NCI-H1930 (cell line): ENCODE measurements at places on chromosomes 4 and X.

DNA sequence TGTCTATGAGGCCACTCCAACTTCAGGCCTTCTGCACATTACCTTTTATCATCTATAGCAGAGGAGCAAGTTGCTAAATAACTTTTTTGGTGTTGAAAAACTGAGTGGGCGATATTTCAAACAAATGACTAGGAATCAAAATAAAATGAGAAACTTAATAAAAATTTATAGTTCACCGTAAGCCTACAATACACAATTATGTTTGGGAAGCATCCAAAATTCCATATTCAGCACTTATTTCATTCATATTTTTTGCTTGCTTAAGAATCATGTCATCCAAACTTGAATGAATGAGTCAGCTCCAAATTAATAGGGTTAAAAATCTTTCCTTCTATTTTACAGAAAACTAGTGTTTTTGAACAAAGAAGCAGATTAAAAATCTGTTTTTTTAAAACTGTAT is 119.1 kb downstream of the SH3RF1 start:
- no peak for DNase-seq

GRCh38 chrX:10769696-10770619 is 149.6 kb upstream of the MID1 start:
- DNase-seq = peak; percentile 35

DNA sequence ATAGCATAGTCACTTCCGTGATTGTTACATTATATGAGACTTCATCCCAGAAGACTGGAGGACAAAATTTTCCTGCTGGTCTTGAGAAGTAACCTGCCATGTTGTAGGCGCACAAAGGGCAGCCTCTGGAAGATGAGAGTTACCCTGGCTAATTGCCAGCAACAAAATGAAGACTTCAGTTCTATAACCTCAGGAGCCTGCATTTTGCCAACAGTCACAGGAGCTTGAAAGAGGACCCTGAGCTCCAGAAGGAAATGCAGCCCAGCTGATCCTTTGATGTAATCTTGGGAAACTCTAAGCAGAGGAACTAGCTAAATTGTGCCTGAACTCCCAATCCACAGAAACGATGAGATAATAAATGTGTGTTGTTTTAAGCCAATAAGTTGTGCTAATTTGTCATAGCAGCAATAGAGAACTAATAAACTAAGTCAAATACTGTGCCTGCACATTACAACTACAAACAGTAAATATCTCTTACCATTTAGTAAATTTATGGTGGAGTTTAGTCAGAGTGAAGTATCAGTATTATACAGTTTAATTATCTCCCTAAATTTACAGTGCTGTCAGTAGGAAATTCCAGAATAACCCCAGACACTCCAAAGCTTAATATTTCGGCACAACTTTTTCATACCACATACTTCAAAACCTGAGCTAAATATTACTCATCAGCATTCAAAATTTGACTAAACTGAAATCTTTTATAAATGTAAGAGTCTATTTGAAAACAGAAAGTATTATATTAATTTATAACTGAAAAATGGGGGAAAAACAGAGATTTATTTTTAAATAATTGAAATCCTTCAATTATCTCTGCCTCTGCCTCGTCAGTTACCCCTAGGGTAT is 90.1 kb upstream of the MAPK10 start:
- no peak for DNase-seq

DNA sequence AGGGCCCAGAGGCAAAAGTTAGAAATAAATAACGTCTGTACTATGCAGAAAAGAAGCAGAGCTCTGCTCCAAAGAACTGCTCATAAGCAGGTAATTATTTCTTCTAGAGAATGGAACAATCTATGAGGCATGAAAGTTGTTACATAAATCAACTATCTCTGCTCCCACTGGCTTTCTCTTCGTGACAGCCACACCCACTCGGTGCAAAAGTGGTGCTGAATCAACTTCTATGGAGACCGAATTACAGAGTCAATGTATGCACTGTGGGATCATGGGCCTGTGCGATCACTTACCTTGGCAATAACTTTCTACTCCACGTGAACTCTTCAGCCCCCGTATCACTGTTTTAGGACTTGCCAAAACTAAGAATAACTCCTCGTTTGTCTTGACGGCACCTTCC is 99.4 kb upstream of the ATXN3L start:
- no peak for DNase-seq

GRCh38 chr4:5800496-5800895 is 89.5 kb downstream of the EVC start:
- no peak for DNase-seq

DNA sequence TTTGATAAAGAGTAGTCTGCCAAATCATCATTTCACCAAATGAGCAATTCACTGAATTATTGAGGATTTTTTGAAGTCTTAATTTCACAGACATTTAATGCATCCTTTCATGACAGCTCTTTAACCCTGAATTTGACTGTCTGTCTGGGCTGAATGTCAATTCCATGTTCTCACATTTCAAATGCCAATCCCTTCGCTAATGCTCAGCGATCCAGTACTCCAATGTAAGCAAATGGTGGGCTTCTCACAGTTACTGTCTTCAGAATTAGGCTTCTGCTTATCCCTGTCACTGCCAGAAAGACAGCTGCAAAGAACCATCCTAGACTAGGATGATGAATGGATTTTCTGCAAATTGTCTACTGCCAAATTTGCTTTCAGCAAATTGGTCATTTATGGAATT is 36.2 kb upstream of the USP38 start:
- no peak for DNase-seq

GRCh38 chr4:64385220-64385619 is 24.0 kb downstream of the TECRL start:
- DNase-seq = no peak

DNA sequence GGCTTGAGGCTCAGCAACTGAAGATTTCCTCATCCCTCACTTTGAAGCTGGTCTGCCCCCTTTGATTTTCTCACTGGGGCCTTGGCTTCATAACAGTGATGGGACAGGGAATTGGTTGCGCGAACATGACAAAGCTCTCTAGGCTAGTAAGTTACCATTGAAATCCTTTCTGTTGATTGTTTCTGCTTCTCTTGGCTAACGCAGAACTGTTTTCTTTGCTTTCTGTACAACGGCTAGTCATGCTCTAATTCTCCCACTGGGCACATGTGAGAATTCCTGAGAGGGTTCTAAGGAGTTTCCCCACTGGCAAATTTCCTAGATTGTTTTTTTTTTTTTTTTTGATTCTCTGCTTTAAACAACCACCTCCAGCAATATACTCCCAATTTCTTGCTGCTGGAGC is 738.6 kb downstream of the PCDH7 start:
- DNase-seq = no peak

DNA sequence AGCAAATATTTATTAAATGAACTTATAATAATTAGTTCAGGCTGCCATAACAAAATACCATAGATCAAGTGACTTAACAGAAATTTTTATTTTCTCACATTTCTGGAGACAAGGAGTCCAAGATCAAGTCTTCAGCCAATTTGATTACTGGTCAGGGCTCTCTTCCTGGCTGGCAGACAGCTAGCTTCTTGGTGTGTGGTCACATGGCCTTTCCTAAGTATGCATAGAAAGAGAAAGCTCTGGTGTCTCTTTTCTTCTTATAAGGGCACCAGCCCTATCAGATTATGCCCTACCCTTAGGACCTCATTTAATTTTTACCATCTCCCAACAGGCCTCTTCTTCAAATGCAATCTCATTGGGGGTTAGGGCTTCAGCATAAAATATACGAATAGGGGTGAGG is 438.5 kb upstream of the INTU start:
- DNase-seq = no peak

DNA sequence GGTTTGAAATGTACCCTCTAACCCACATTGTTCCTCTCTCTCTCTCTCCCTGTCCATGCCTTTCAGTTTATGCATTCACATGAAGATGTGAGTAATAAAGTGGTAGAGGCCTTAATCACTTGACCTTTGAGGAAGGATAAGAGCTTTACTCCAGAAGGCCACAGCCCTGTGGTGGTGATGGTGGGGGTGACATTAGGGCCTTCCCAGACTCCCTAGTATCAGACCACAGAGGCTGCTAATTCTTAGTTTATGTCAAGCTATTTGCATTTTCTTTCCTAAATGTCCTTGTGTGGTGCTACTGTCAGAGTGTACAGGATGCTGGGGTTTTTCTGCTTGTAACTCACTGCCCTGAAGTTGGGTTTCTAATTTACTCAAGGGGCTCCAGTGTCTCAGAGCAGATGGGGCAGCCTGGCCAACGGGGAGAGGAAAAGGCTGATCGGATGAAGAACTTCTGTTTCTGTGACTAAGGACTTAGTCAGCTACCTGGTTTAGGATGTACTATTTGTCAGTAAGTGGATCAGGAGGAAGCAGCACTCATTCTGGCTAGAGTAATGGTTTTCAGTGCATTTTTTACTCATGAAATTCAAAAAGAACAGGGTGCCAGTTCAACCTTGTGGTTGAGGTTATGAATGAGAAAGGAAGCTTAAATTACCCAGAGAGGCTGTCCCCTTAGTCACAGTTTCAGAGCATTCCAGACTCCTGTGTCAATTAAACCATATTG is 509.6 kb upstream of the DIPK2B start:
- DNase-seq = no peak

DNA sequence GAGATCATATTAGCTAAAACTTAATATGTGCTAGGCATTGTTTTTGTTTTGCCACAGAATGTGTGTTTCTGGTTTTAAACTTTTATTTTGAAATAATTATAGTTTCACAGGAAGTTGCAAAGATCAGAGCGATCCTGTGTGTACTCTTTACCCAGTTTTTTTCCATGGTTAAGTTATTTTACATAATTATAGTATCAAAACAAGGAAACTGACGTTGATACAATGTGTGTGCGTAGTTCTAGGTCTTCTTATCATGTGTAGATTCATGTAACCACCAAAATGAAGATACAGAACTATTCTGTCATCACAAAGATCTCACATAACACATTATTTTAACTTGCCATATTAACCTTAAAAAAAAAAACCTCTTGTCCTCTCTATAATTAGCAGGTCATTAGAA is 69.2 kb downstream of the BLTP1 start:
- no peak for DNase-seq

GRCh38 chrX:45208121-45208856 is 7.6 kb upstream of the DIPK2B start:
- no peak for DNase-seq

- no peak for DNase-seq
Measured at GRCh38 chr4:15675356-15675755, 6.3 kb upstream of the FAM200B start.

- no peak for DNase-seq
Measured at GRCh38 chr4:108385076-108385475, 216.3 kb upstream of the LEF1 start.

- DNase-seq = no peak
Measured at GRCh38 chr4:101065346-101065745, 282.0 kb downstream of the PPP3CA start.

GRCh38 chrX:151019856-151020255 is 36.7 kb downstream of the HMGB3 start:
- DNase-seq = no peak

DNA sequence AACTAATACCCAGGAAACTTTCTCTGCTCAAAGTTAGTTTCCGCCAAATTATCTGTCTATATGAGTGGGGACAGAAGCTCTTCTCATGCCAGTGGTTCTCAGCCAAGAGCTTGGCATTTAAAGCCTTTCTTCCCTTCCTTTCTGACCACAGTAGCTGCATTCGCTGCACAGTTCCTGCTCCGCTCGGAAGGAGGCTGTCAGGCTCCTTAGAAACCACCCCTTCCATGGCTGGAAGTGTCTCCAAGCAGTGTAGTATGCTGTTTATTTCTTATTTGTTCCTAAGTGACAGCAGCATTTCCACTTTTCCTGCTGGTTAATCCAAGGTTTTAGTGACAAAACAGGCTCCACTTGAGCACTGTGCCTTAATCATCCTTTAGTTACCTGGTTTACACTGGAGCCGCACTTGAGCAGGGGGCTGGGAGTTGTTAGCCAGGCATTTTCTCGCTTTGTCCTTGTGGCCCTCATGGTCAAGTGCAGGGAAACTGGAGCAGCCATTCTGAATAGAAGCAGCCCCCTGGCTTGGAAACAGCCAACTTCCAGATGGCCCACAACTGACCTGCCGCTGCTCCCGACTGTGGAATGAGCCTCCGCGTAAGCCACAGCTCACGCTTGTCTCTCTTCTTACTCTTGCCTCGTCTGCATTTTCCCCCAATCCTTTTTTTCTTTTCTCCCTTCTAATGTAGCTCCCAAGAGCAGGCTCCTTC is 739.4 kb upstream of the TENM3 start:
- DNase-seq = no peak

DNA sequence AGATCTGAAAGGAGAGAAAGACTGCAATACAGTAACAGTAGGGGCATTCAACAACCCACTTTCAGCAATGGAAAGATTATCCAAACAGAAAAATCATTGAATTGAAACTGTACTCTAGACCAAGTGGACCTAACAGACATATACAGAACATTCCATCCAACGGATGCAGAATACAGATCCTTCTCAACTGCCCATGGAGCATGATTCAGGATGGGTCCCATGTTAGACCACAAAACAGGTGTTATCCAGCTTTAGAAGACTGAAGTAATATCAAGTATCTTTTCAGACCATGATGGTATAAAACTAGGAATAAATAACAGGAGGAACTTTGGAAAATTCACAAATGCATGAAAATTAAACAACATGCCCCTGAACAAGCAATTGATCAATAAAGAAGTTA is 567.2 kb upstream of the MAGEB2 start:
- DNase-seq = no peak

- no peak for DNase-seq
Measured at GRCh38 chr4:158128540-158128939, 44.3 kb downstream of the GASK1B start.

- DNase-seq = no peak
Measured at GRCh38 chr4:1740021-1740545, 18.8 kb downstream of the TACC3 start.

- DNase-seq = no peak
Measured at GRCh38 chrX:138127314-138127713, 561.4 kb downstream of the ZIC3 start.

DNA sequence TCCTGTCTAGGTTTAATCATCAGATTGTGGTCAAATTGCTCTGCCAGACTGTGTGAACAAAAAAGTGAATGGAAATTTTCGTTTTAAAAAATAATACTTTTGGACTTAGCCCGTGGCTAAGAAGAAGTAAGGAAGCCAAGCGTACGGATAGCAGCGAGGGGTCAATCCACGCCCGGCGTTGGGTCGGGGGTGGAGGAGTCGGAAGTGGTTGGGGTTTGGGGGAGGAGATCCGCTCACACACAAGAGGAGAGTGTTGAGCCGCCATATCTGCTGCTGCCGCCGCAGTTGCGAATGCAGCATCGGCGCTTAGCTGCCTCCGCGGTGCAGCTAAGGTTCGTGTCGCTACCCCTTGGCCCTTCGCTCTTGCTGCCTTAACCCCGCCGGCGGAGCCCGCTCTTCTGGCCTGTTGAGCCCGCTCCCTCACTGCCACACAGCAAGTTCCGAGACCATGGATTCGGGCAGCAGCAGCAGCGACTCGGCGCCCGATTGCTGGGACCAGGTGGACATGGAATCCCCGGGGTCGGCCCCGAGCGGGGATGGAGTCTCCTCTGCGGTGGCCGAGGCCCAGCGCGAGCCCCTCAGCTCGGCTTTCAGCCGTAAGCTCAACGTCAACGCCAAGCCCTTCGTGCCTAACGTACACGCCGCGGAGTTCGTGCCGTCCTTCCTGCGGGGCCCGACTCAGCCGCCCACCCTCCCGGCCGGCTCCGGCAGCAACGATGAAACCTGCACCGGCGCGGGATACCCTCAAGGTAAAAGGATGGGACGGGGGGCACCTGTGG is at the start of gene GSPT2:
Gene GSPT2 (plus strand): TSS at position 264 of the 779 bp plus-strand sequence. CDS start 185 bp downstream, at position 449.
- peak; percentile 30 for DNase-seq
